ENCODE measurements at places on chromosomes 5 and 9. TPM values are rescaled to one million over a fixed set of nuclear protein-coding genes. Genes with fewer than 3 reads are reported as not detected.

Gene OTP
- total RNA-seq = 0.24 TPM

Gene CNTLN
- total RNA-seq = 6.3 TPM

Gene DDX4
- not detected for total RNA-seq

Gene FOXB2
- total RNA-seq = not detected

Gene PRR7
- 9.3 TPM for total RNA-seq

Gene SPATA31D4
- total RNA-seq = not detected

Gene SLC45A2
- total RNA-seq = not detected

Gene QRFP
- total RNA-seq = not detected

Gene FAT2
- 0.16 TPM for total RNA-seq

Gene RASEF
- total RNA-seq = 0.39 TPM

Gene IFNA2
- not detected for total RNA-seq

Gene CYLC2
- not detected for total RNA-seq
